ENCODE measurements at places on chromosomes 1 and 21. TPM values are rescaled to one million over a fixed set of nuclear protein-coding genes. Genes with fewer than 3 reads are reported as not detected.
A peak's percentile ranks its signal among the peaks of the same experiment; 100 is the strongest.

DNA sequence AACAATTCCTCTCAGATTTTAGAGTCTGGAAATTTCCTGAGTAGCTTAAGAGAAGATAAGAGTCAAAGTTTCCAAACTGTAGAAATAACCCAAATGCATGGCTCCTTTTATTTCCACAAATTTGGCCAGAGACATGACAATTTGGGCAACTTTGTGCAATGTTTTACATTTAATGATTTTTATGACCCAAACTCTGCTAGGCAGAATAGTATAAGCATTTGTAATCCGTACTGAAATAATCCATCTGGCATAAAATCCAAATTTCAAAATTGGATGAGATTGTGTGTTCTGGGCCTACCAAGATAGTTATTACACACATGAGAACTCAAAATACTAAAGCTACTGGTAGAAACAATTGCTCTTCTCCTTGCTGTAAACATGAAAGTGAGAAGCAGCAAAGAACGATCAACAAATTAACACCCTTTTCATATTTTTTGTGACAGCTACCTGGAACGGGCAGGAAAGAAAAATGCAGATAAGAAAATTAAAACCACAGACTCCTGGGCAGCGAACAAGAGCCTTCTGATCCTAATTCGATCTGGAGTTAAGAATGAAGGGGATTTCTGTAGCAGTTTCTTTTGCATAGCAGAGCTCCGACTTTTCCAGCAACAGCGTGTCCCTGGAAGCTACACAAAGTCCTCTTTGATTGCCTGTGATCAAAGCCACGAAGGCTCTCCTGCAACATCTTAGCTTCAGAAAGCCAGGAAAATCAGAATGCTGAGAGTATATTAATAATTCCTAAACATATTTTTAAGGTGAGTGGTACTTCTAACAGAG lies 191.2 kb downstream of the GRIK1 start:
- no peak for DNase-seq
- no peaks in the 10 kb centered on the region for H3K4me1 ChIP-seq
- H3K27ac ChIP-seq, result no peak overlapping the region
- H3K4me3 ChIP-seq, result no peak overlapping the region
- no peaks in the 10 kb centered on the region for H3K27me3 ChIP-seq

DNA sequence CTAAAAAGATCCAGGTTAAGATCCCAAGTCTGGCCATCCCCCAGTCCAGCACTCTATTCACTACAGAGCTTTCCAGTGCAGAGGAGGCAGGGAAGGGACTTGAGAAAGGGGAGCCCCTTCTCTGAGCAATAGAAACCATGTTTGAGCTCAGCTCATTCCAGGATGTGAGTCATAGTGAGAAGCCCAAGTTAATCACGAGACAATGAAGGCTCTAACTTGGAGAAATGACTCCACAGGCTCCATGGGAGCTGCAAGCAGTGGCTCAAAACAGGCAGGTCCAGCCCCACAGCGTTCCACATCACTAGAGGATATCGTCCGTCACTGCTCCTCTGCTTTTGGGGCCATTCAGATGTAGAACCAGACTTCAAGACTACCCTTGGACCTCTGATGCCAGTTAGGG lies 59.1 kb downstream of the CAMK2N1 start:
- H3K4me1 ChIP-seq, result peaks cover 12% of the 10 kb centered on the region
- H3K36me3 ChIP-seq, result no peaks in the 10 kb centered on the region
- no peak overlapping the region for H3K4me3 ChIP-seq
- no peaks in the 10 kb centered on the region for H3K27me3 ChIP-seq

DNA sequence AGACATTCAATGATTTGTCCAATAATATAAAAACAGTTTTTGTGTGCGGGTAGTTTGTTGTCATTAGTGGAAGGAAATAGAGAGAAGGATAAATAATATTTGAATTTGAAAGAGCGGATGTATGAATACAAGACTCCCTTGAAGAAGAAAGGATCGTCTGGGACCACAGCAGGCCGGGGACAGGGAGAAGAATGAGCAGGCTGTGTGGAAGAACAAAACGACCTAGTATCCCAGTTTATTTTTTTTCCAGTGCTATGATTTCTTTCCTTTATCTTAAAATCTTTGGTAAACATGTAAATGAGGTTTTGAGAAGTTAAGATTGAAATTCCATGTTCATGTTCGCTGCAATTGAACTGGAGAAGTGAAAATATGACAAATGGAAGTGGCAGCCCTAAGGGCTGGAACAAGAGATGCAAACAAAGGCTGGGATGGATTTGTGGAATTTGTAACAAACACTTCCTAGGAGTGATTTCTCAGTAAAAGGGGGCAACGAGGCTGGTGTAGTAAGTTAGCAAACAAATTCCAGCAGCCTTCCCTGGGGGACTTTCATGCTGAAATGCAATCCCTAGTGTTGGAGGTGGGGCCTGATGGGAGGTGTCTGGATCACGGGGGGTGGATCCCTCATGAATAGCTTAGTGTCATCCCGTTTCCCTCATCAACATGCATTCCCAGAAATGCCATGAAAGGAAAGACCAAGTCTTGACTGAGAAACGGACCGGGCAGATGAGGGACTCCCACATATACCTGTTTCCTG lies 10.2 kb upstream of the IFI16 start:
- H3K4me3 ChIP-seq, result peak overlapping the region; percentile 78
- DNase-seq, result peak; percentile 94
- no peaks in the 10 kb centered on the region for H3K27me3 ChIP-seq
- H3K27ac ChIP-seq, result peak overlapping the region; percentile 99

DNA sequence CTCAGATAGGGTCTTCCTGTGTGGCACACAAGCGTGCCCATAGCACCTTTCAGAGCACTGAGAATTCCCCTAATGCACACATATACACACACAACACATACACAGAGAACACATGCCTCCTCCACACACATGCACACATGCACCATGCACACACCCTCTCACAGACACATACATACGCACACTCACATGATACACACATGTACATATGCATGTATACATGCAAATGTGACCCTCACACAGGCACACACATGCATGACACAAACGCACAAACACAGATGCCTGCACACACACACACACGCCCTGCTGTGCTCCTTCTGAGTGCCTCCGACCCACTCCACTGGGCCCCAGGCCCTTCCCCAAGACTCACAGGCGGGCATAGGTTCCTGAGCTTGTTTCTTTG lies 251.0 kb downstream of the PTPRU start:
- no peaks in the 10 kb centered on the region for H3K4me1 ChIP-seq
- H3K4me3 ChIP-seq, result no peak overlapping the region
- H3K27me3 ChIP-seq, result no peaks in the 10 kb centered on the region
- no peak overlapping the region for H3K27ac ChIP-seq
- no peaks in the 10 kb centered on the region for H3K36me3 ChIP-seq

- no peaks in the 10 kb centered on the region for H3K36me3 ChIP-seq
- peak; percentile 47 for DNase-seq
- no peak overlapping the region for H3K27ac ChIP-seq
These were observed 73.9 kb downstream of the RAP1GAP start for GRCh38 chr1:21594935-21595897.

GRCh38 chr21:44793592-44794374 lies 7.8 kb downstream of the UBE2G2 start:
- H3K36me3 ChIP-seq, result peaks cover under 1% of the 10 kb centered on the region
- H3K27me3 ChIP-seq, result no peaks in the 10 kb centered on the region
- H3K27ac ChIP-seq, result no peak overlapping the region
- H3K4me3 ChIP-seq, result no peak overlapping the region
- no peak for DNase-seq
- no peaks in the 10 kb centered on the region for H3K4me1 ChIP-seq

DNA sequence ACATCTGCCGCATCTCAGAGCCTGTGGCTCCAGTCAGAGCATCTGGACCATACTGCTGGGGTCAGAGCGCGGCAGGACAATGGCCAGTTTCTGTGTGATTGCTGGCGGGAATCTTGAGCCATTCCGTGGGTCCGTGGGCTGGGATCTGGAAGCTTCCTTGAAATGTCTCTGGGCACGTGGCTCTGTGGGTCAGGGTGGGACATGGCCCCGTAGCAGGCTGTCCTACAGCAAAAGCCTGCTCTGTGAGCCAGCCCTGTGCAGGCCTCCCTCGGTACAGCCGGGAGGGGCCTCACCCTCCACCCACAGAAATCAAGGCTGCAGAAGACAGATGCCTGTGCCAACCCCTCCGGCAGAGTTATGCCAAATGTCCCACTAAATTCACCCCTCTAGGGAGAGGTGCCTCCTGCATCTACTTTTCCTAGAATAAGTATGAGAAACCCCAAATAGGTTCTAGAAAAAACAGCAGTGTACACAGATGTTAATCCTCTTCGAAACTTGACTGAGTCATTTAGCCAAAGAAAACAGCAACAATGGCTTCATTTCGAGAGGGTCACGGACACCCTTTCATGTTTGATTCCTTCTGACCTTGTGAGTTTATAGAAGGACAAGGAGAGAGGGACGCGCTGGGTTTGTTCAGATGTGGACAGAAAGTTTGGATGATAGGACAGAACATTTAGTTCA lies 27.8 kb downstream of the COL18A1 start:
- H3K27me3 ChIP-seq, result no peaks in the 10 kb centered on the region
- H3K4me3 ChIP-seq, result no peak overlapping the region
- DNase-seq, result peak; percentile 85
- H3K4me1 ChIP-seq, result peaks cover 11% of the 10 kb centered on the region
- H3K36me3 ChIP-seq, result no peaks in the 10 kb centered on the region

- no peaks in the 10 kb centered on the region for H3K27me3 ChIP-seq
- no peak overlapping the region for H3K27ac ChIP-seq
- DNase-seq, result no peak
- H3K36me3 ChIP-seq, result no peaks in the 10 kb centered on the region
These were observed 329.3 kb upstream of the PRMT6 start for GRCh38 chr1:106727171-106727570.

DNA sequence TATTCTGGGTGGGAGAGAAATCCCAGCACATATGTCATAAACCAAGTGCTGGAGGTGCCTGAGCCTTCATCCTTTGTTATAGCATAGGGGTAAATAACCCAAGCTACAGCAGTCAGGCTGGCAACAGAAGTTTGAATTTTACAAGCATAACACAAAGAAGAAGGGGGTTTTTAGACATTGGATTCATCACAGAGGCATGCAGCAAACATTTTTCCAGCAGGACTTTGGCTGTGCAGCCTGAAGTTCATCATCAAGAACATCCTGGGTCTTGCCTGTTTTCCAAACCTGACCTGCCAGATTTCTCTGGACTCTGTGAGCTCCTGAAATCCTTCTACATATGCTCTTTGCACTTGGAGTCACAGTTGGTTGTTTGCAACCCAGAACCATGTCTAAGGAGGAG lies 16.2 kb downstream of the PTGER3 start:
- no peaks in the 10 kb centered on the region for H3K4me1 ChIP-seq
- H3K27me3 ChIP-seq, result no peaks in the 10 kb centered on the region
- H3K27ac ChIP-seq, result no peak overlapping the region
- no peak overlapping the region for H3K4me3 ChIP-seq
- no peaks in the 10 kb centered on the region for H3K36me3 ChIP-seq
- no peak for DNase-seq

GRCh38 chr1:174157157-174157806 lies 2.0 kb upstream of the RABGAP1L start:
- H3K27ac ChIP-seq, result no peak overlapping the region
- H3K4me3 ChIP-seq, result no peak overlapping the region
- no peak for DNase-seq

DNA sequence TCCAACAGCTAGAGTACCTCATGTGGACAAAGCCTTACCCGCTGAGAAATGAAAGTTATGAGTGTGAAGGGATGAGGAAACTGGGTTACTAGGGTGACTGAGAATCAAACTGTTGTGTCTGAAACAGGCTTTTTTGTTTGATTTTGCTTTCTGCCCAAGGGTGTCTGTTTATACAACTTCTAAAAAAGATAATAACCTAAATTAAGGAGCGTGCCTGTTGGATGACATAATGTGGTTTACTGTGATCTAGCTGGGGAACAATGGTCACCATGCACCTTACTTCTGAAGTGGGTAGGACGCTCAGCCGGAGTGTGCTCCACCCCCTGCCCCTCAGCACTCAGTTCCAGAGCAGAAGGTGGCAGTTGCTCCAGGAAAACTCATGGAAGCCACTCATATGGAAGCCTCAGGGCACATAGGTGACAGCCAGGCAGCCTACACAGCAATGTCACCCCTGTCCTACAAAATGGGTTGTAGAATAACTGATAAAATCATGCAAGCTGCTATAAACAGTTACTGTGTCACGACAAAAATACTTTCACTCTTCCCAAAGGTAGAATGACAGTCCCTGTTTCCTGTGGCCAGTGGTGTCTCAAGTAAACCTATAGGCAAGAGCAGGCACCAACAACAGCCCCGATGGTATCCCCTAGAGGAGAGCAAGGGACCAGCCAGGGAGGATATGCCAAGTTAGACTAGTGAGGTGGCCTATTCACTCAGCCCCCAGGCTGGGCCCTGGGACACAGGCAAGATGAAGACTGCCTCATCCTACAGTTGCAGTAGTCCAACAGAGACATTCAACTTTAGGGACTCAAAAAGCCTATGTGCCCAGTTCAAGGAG lies 29.3 kb downstream of the SIPA1L2 start:
- H3K4me3 ChIP-seq, result no peak overlapping the region
- no peaks in the 10 kb centered on the region for H3K4me1 ChIP-seq
- H3K36me3 ChIP-seq, result no peaks in the 10 kb centered on the region
- no peaks in the 10 kb centered on the region for H3K27me3 ChIP-seq
- H3K27ac ChIP-seq, result no peak overlapping the region

- H3K4me3 ChIP-seq, result no peak overlapping the region
- H3K27ac ChIP-seq, result no peak overlapping the region
- H3K36me3 ChIP-seq, result peaks cover 11% of the 10 kb centered on the region
- H3K4me1 ChIP-seq, result peaks cover 4% of the 10 kb centered on the region
- H3K27me3 ChIP-seq, result no peaks in the 10 kb centered on the region
These were observed 24.5 kb downstream of the BACH1 start for GRCh38 chr21:29323189-29323588.

DNA sequence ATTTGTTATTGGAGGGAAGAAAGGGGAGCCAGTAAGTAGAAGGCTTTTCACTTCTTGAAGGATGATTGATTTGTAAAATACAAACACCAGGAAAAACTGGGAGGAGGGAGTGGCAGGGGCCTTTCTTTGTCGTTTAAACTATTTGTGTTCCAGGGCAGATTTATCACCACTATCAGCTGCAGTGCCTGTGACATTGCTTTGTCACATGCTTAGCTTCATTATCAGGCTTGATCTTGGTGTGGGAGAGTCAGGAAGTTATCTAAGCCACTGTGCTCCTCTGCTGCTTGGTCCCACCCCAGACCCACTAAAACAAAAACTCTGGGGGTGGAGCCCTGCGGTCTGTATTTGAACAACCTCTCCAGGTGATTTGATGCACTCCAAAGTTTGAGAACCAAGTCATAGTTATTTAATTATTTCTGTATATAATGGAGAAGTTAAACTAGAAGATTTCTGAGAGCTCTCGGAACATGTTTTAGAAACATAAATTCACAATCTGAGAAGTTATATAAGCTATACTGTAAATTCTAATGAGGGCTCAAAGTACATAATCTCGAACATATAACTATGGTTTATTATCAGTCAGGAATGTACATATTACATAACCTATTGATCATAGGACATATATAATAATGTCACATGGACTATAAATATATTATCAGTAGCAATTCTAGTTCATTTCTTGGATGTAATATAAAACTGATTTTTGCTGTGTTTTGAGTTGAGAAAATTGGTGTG lies 87.9 kb downstream of the CDC14A start:
- DNase-seq, result no peak
- H3K27ac ChIP-seq, result no peak overlapping the region
- no peak overlapping the region for H3K4me3 ChIP-seq
- H3K36me3 ChIP-seq, result no peaks in the 10 kb centered on the region

- H3K4me3 ChIP-seq, result no peak overlapping the region
- H3K36me3 ChIP-seq, result no peaks in the 10 kb centered on the region
- H3K27ac ChIP-seq, result no peak overlapping the region
- no peak for DNase-seq
- H3K27me3 ChIP-seq, result peaks cover 7% of the 10 kb centered on the region
- no peaks in the 10 kb centered on the region for H3K4me1 ChIP-seq
These were observed 24.1 kb upstream of the RNF187 start for GRCh38 chr1:228463009-228463558.

The ATP13A2 gene
- total RNA-seq, result 10.9 TPM

The CCDC30 gene
- total RNA-seq, result 1.3 TPM

The LCE6A gene
- total RNA-seq, result not detected

The CYYR1 gene
- total RNA-seq, result 0.17 TPM

The CD1B gene
- not detected for total RNA-seq

The WDR64 gene
- not detected for total RNA-seq

The ACTL8 gene
- total RNA-seq, result not detected

The CFHR3 gene
- 0.26 TPM for total RNA-seq

Data from fibroblast of lung (primary cell).